ENCODE measurements at places on chromosomes 12 and 14.

DNA sequence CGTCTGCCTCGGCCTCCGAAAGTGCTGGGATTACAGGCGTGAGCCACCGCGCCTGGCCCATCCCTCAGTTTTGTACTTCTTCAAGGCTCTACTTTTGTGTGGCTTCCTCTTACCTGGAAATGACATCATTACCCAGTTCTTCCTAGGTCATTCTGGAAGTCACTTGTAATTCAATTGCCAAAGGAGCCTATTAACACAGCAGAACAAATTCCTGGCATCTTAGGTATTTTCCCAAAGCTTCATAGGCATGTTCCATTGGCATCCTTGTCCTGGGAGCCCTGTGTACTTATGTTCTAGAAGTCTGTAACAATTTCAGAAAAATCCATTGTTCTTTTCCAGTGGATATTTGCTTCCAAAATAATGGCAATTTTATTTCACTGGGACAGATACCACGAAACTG is 60.6 kb downstream of the DAAM1 start:
- no peak for DNase-seq

DNA sequence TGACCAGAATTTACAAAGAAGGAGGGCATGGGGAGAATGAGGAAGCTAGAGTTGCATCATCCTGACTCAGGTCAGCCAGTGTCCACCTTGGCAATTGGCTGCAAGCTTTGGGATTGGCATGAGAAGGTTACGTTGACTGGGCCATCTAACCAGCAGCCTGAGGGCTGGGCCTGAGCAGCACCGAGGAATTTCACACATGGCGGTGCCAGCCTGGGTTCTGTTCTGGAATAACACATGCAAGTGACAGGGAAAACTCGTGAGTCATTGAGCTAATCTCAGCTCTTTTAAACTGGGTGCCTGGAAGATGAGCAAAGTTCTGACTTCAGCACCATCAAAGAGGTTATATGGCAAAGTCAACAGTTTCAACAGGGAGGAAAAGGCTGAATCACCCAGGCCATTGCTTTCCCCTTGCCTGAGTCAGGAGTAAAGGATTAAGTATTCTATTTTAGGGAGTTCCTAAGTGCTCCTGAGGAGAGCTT is 543.2 kb upstream of the TBX3 start:
- no peak for DNase-seq

GRCh38 chr12:111367661-111368221 is 1.2 kb downstream of the PHETA1 start:
- no peak for DNase-seq

GRCh38 chr14:92277031-92277430 is 45.9 kb upstream of the SLC24A4 start:
- no peak for DNase-seq

DNA sequence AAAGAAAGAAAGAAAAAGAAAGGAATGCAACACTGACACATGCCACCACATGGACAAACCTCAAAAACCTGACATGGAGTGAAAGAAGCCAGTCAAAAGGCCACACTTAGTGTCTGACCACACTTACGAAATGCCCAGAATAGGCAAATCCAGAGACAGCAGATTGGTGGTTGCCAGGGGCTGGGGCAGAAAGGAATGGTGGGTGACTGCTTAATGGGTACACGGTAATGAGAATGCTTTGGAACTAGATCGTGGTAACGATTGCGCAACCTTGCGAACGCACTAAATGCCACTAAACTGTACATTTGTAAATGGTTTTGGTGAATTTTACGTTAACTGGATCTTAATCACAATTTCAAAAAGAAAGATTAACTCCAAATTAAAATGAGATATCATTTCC is 39.5 kb downstream of the SCARB1 start:
- no peak for DNase-seq

DNA sequence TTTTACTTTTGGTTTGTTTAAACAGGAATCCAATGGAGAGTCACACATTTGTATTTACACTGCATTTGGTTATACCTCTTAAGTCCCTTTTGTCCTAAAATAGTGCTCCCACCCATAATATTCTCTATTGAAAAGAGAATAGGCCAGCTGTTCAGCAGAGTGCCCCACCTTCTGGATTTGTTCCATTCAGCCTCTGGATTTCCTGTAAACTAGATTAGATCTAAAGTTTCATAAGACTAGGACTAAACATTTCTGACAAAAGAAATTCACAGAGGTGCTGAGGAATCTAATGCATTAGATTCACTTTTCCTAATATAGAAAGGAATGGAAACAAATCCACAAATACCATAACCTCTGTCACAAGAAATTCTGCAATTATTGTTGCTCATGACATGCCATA is 38.1 kb downstream of the GCH1 start:
- DNase-seq = no peak

DNA sequence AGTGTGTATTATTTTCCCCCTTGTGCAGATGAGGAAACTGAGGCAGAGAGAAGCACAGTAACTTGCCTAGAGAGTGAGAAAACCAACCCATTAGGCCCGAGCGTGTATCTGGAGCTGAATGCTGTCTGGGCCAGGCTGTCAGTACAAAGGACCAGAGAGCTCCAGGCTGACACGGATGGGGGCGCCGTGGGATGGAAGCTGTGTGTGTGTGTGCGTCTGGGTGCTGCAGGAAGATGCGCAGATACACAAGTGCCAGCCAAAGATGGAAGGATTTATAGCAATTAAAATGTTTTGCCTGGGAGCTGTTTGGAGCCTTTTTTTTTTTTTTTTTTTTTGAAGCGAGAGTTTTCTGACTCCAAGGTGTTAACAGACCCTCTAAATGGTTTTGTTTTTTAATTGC is 53.7 kb upstream of the GPATCH2L start:
- DNase-seq = no peak

DNA sequence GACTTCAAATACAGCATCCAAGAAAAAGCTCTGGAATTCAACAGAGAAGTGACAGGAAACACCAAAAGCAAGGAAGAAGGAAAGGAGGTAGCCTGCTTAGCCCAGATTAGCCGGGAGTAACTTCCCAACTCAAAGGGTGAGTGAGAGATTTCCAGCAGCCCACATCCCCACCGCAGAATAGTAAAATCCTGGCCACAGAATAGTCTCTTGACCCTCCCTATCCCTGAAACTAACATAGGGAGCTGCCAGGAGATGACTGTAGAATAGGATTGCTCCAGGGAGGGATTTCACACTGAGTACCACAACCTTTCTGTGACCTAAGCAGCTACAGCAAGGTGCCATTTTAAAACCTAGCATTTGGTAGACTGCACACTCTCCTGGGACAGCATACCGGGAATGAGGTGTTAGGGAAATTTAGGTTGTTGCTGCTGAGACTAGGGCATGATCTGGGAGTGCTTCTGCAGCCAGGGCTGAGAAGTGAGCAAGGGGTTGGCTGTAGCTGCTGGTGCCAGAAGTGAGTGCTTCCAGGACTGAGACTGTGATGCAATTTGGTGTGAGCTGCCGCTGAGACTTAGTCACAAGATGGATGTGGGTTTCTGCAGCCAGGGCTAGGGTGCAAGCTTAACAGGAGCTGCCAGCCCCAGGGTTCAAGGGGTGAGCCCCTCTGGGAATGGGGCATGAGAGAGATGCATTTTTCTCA is 66.0 kb downstream of the TMTC3 start:
- no peak for DNase-seq

GRCh38 chr14:56137849-56138248 is 19.6 kb downstream of the PELI2 start:
- no peak for DNase-seq

- DNase-seq = peak; percentile 28
Measured at GRCh38 chr14:21072781-21073339, 2.8 kb downstream of the ARHGEF40 start.

- DNase-seq = no peak
Measured at GRCh38 chr14:50229681-50230080, 1.7 kb downstream of the SOS2 start.

GRCh38 chr12:116561181-116561821 is 2.1 kb downstream of the MAP1LC3B2 start:
- DNase-seq = no peak

DNA sequence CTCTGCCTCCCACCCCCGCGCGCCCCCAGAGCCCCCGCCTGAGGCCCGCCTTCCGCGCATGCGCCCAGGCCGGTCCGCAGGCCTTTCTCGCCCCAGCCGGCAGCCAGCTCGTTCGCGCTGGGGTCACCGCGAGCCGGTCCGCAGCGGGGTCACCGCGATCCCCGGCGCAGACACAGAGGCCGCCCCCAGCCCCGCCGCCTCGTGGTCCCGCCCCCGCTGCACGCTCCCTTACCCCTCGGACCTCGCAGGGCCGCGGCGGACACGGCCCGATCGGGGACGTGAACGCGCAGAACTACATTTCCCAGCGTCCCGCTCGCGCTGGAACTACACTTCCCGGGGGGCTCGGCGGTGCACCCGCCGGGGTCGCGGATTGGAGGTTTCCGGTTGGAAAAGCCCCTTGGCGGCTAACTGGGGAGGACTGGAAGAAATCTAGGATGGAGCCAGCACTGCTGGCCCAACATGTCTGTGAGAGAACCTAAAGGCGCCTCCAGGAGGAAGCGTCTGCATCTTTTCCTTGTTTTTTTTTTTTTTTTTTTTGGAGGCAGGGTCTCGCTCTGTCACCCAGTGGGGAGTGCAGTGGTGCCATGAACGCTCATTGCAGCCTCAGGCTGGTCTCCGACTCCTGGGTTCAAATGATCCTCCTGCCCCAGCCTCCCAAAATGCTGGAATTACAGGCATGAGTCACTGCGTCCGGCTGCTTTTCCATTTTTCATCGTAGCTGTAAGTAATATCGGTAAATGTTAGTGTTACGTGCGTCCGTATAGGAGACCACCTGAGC is at the start of gene ZNF605:
Gene ZNF605, minus strand, starts transcription at position 296 of the 778 bp plus-strand sequence. CDS start 10,671 bp downstream, outside the sequence.
- peak; percentile 95 for DNase-seq

GRCh38 chr12:84807249-84807648 is 105.3 kb downstream of the SLC6A15 start:
- DNase-seq = no peak

GRCh38 chr12:5577211-5577612 is 145.3 kb downstream of the NTF3 start:
- DNase-seq = no peak

- no peak for DNase-seq
Measured at GRCh38 chr12:107778383-107779025, 4.0 kb downstream of the ASCL4 start.

DNA sequence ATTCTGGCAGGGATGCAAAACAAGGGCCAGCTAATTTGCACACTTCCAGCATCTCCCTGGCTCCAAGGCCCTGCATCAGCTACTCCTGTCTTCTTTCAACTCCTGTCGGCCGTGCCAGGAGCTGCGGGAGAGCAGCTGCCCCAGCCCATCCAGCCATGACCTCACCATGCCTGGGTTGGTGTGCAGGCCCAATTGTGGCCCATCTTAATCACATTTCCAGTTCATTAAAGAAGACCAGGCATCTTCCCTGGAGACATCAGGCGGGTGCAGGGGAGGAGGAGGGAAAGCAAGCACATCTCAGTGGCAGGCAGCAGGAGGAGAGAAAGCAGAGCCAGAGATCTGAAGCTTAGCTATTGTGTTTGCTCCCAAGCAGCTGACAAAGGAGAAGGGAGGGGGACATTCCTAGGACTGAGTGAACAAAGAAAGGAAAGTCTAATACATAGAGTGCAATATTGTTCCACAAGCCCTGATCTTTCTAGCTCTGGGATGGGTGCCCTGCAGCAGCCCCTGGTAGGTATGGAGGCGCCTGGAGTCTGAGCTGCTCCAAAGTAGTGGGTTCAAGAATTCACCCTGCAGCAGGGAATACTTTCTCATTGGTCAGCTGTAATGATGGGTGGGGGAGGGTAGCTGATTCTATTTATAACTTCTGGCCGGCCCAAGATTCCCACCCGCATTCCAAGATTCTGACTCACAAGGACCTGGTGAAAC is 40.1 kb downstream of the VWF start:
- DNase-seq = no peak

GRCh38 chr14:33584697-33585096 is 366.2 kb downstream of the EGLN3 start:
- DNase-seq = no peak

DNA sequence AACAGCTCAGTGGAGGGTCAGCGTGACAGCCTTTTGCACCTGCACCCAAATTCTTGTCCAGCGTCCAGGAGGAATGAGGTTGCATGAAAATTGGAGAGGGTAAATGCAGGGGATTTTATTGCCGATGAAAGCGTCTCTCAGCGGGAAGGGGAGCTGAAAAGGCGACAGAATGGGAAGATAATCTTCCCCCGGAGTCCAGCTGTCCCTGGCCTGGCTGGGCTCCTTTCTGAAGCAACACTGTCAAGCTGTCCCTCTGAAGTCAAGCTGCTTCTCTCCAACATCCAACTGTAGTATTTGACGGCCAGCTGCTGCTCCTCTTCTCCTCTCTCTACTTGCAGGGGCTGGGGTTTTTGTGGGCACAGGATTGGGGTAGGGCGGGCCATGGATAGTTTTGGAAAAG is 32.7 kb downstream of the NOPCHAP1 start:
- no peak for DNase-seq

- DNase-seq = no peak
Measured at GRCh38 chr12:107478881-107479280, 206.7 kb upstream of the PWP1 start.

DNA sequence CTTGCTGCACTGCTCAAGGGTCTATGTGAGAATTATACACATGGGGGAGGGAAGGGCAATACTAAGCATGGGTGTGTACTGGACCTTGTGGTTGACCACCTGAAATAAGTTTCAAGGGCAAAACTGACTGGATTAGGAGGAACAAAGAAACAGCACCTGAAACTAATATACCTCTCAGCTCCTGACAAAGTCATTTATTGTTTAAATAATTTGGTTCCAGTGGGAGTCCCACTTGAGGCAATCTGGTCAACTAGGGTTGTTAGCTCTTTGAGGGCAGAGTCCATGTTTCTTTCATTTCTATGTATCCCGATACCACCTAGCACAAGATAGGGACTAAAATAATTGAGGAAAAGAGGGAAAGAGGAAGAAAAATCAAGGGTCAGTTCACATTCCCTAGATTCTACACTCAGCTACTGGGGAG is 45.5 kb downstream of the STXBP6 start:
- DNase-seq = no peak

DNA sequence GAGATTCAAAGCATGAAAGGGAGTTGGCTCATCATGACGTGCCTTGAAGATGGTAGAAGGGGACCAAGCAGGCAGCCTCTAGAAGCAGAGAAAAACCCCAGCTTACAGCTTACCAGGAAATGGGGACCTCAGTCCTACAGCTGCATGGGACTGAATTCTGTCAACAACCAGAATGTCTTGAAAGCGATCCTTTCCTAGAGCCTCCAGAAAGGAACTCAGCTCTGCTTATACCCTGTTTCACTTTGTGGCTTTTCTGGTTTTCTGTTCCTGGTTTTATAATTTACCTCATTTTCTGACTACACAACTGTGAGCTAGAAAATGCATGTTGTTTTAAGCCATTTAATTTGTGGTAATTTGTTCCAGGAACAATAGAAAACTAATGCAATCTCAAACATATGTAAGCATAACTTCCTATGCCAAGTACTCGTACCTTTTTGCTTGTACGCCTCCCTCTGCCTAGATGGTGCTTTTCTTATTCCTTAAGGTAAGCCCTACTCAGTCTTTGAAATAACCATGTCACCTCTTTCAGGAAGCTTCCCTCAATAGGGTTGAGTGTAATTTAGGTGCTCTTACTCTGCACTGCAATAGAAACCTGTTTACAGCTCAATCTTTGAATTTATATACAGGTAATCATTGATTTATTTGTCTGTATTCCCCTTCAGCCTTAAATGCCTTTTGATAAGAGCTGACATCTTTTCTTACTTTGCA is 348.8 kb downstream of the TMEM117 start:
- DNase-seq = no peak

- DNase-seq = no peak
Measured at GRCh38 chr12:88958153-88958552, 377.9 kb upstream of the KITLG start.

GRCh38 chr14:93906341-93907329 is 20.5 kb upstream of the FAM181A start:
- peak; percentile 86 for DNase-seq

- DNase-seq = no peak
Measured at GRCh38 chr14:98904677-98905076, 367.3 kb downstream of the BCL11B start.

GRCh38 chr12:89200217-89200616 is 152.1 kb downstream of the DUSP6 start:
- DNase-seq = no peak
